Lung (tissue), 17 donors: ENCODE measurements at places on chromosomes 2 and 18. TPM values are rescaled to one million over a fixed set of nuclear protein-coding genes. Genes with fewer than 3 reads are reported as not detected.

Gene ZSWIM2
- not detected for polyA plus RNA-seq

- DNase-seq = no peak
Observed at GRCh38 chr18:43534511-43534910, 257.2 kb upstream of the SYT4 start.

DNA sequence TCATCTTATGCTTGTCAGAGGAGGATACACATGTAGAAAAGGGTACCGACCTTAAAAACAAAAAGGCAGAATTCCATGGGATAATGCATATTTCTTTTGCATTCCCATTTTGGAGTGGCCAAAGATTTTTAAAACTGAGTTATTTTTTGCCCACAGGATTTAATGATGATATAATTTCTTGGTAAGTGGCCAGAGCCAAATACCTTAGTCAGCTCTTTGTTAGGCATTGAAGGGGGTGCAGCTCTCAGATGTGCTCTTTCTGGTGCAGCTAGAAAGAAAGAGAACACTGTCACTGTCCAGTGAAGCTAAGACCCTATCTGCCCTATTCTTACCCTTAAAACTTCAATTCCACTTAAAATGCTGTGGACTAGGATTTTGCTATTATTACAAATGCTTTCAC is 10.8 kb downstream of the COQ10B start:
- DNase-seq = peak; percentile 61

Gene EMILIN1
- 74.1 TPM for polyA plus RNA-seq

DNA sequence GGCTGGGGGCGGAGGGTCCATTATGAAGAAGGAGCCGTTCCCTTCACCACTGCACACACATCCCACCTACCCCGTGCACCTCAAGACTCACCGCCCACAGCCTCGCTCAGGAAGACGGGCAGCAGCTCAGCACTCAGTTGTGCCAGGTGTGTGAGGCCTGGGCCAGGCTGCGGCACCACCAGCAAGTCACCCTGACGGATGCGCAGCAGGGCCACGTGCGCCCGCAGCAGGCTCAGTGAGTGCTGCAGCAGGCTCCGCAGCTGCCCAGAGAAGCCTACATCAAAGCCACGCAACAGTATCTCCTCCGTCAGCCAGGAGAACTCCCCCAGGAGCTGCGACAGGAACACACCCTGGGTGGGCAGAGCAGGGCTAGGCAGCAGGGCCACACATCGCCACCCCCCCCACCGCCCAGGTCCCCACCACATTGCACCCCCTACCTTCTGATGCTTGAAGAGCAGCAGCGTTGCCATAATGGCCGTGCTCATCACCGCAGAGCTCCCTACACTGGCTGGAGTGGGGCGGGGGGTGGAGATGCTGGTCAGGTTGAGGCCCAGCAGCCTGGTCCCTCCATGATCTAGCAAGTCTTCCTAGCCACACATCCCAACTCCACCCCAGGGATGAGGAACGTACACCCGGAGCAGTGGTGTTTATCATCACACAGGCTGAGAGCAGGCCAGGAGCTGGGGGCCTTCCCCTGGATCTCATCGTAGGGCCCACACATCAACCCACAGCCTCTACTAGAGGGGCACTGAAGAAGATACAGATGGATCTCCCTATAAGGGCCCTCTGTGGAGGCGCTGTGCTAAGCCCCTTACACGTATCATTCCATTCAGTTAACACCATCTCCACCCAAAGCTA is 10.2 kb downstream of the GPAT2 start:
- DNase-seq = no peak

Gene TTN
- polyA plus RNA-seq = 11.2 TPM

Gene BMP10
- not detected for polyA plus RNA-seq

Gene PRKAG3
- not detected for polyA plus RNA-seq

Gene SCG2
- polyA plus RNA-seq = 0.45 TPM

Gene ITGA4
- polyA plus RNA-seq = 10.4 TPM

Gene LYPD6
- polyA plus RNA-seq = 0.17 TPM

DNA sequence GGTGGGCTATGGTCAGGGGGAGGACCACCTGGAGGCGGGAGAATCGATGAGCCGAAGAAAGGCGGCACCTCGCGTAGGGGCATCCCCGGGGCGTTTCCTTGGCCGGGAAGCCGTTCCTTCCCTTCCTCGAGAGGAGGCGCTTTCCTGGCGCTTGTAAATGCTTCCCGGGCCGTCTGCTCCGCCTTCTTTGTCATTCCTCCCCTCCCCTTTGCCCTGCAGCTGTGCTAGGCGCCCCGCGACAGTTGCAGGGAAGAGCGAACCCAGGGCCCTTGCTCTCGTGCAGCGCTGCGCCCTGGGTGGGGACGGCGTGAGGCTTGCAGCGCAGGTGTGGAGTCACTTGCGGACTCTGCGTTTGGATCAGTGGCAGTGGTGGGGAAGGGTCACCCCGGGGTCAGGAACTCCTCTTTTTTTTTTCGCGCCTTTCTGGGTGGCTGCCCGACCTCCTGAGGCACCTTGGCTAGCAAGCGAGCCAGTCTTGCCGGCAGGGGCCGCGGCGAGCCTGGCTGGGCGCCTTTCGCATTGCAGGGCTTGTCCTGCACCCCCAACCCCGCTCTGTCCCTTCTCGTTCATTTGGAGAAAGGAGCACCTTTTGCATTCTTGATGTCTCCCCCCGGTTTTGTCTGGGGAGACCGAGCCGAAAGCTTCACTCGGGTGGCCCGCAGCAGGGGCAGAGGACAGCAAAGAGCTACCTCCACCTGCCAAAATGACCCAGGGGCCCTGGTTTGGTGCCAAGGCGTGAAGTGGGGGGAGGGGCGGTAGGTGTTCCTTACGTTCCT is 858 bp downstream of the KCNS3 start:
- peak; percentile 67 for DNase-seq

Gene TUBA4B
- 12.2 TPM for polyA plus RNA-seq

Gene CCDC150
- 0.91 TPM for polyA plus RNA-seq

DNA sequence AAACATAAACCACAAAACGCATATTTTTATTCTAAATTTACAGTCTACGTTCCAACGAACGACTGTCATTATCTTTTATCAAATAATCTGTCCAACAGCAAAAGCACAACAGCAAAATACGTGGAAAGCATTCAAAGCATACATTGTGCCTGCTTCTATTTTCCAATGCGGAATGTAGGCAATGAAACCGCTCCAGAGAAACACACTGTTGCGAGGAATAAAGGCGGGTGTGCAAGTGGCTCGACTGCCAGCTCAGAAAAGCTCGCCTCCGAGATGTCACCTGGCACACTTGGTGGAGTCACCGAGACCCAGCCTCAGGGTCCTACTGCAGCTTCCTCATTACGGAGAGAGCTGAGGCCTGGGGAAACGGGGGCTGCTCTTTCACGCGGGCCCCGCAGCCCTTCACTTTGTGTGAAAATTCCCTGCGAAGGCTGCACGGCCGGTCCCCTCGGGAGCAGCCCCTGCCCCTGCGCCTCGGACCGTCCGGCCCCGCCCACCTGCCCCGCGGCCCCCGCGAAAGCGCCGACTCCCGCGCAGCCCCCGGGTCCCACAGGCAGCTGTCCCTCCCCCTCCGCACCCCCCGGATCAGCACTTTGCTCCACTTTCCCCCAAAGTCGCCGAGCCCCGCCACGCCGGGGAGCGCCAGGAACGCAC is 752 bp downstream of the MGAT4A start:
- DNase-seq = peak; percentile 54

Gene TMEM200C
- 0.21 TPM for polyA plus RNA-seq
